ENCODE measurements at places on chromosomes 7 and 10.

DNA sequence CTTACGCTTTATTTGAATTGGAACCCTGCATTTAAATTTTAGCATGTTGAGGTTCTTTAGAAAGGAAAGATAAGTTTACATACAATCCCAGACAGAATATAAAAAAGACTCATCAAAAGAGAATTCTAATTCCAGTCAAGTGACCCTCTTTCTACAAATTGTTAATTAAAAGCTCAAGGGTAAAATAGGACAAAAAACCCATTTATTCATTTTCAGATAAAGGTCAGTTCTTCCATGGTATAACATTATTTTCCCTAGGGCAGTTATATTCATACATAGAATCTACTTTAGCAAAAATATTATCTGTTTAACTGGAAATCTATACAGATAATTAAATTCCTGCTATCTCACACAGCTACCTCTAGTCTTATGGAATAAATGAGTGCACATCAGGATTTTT is 137.5 kb upstream of the LAMB4 start:
- DNase-seq, result no peak

- DNase-seq, result peak; percentile 27
These were observed 15.3 kb downstream of the SFRP4 start for GRCh38 chr7:37901236-37901827.

- DNase-seq, result no peak
These were observed 60.9 kb downstream of the TCERG1L start for GRCh38 chr10:131250454-131251145.

- DNase-seq, result no peak
These were observed 23.8 kb downstream of the ELN start for GRCh38 chr7:74051629-74052410.

- DNase-seq, result peak; percentile 21
These were observed 139.4 kb downstream of the MAD1L1 start for GRCh38 chr7:2093215-2093842.

DNA sequence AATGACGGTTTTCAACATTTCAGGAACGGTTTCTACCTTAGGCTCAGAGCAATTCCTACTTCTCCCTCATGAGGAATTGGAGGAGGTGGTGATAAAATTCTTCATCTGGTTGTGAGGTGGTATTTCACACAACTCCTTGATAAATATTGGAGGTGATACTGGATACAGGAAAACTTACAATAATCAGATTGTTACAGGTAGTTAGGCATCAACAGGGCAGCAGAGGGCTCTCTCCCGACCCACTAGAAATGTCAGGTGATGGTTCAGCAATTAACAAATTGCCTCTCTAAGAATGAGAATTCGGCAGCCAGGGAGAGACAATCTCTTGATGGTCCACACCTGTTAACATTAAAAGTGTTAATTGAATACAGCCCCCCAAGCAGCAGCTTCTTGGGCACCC is 22.6 kb downstream of the ZNF786 start:
- DNase-seq, result no peak

- DNase-seq, result no peak
These were observed 97.3 kb downstream of the CDK6 start for GRCh38 chr7:92739091-92739490.

DNA sequence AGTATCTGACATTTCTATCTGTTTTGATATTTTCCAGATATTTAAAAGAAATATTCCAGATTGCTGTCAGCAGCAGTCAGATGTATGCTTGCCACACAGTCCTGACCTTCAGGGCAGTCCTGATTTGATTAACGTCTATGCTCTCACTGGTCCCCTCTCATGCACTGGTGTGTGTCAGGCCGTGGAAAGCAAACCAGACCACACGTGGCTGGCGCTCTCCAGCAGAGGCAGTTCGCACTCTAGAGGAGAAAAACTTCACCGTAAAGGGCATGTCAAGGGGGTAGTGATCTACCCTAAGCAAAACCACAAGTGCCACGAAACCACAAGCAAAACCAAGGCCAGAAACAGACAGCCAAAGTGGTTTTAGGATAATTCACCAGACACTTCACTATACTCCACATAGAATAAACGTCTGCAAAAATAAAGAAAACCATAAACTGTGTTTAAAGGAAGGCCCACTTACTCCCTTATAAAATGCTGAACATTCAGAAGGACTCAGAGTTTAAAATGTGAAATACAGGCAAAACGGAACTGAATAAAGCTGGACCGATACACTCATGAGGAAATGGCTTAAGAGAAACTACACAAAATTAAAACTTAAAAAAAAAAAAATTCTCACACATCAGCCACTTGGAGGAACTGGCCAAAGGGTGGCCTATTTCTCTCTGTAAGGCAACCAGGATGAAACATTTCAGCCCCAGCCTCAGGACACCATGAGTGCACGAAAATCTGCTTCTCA is 26.4 kb downstream of the PARP12 start:
- no peak for DNase-seq

- DNase-seq, result peak; percentile 21
These were observed 32.1 kb upstream of the A1CF start for GRCh38 chr10:50917486-50917885.

DNA sequence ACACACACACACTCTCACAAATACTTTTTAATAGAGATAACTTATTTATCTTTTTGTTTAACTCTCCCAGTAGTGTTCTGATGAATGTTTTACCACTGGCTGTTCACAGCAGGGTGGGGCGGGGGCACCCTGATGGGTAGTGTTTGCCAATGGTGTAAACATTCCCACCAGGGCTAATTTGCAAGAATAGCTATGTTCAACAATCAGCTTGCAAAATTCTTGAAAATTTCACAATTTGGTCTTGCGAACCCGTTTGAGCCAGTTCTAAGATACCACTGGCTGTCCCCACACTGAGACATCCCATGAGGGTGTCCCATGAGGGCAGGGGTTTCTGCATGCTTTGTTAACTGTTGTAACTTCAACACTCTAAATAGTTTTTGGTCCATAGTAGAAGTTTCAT is 348.5 kb downstream of the CXCL12 start:
- peak; percentile 56 for DNase-seq

- peak; percentile 18 for DNase-seq
These were observed 2.0 kb downstream of the CYP26C1 start for GRCh38 chr10:93062514-93063143.

- DNase-seq, result no peak
These were observed 613.8 kb downstream of the ZWINT start for GRCh38 chr10:55747244-55747643.

DNA sequence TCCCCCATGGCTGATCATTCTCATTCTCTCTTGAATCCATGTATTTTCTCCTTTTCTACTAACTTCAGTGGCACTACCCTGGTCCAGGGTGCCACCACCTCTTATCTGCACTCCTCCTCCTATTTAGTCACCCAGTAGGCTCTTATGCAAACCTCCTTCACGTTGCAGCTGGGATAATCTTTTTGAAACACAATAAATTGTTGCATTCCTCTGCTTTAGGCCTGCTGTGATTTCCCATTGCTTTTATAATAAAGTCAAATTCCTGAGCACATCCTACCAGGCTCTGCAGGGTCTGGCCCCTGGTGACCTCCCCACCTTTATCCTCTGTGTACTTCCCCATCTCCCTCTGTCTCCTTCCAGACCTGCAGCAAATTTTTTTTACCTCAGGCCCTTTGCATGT is 112.7 kb upstream of the KIAA1217 start:
- no peak for DNase-seq

DNA sequence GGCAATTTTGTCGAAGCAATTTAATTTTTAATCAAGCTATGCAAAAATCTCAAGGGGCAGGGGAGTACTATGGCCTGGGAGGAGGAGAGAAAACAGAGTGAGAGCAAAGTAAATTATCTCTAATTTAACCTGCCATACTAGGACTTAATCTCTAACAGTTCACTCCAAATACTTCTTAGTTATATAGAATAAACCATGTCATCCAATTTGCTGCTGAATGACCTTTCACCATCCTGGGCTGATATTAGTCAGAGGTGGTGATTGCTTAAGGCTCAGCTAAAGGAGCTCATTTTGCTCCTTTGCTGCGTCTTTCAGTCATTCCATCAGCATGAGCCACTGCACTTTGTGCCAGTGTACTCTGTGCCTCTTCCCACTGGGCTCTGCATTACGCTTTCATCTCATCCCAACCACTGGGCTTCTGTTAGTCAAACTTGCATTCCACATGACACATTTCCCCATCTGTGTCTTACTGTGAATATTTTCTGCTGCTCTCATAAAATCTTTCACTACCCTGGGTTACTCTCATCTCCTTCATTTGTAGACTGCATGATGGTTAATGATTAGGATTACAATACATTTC is 84.3 kb downstream of the CD36 start:
- DNase-seq, result peak; percentile 99

- DNase-seq, result no peak
These were observed 1.3 kb upstream of the SCRN1 start for GRCh38 chr7:29990931-29991330.

GRCh38 chr7:86765931-86766330 is 122.2 kb downstream of the GRM3 start:
- DNase-seq, result no peak

GRCh38 chr10:59814878-59815277 is 61.6 kb upstream of the MRLN start:
- no peak for DNase-seq

DNA sequence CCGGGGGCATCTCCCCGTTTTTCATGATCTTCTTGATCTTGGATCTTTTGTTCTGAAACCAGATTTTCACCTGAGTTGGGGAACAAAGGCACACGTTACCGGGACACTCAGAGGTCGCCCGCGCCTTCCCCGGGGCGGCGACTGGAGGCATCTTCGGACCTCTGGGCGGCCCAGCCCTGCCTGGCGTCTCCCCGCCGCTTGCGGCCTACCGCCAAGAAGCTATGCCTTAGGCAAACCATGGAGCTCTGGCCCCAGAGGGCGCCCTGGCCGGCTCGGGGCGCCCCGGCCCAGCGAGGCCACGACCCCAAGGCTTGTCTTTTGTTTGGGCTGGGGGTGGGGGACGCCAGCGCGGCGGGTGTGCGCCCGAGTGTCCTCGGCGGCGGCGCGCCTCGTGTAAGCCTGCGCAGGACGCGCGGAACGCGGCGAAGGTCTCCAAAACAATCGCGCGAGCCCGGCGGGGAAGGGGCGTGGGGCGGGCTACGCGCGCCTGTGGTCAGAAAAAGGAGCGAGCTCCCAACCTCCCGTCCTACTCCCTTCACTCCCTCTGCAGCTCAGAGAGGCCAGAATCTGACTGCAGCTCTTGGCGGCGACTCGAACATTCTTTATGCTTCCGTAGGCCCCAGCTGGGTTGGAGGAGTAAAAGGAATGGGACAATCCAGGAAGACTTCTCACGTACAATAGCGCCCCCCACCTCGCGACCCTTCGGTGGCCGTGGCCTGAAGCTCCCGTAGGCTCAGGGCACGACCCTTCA is 3.5 kb downstream of the DLX5 start:
- DNase-seq, result no peak

DNA sequence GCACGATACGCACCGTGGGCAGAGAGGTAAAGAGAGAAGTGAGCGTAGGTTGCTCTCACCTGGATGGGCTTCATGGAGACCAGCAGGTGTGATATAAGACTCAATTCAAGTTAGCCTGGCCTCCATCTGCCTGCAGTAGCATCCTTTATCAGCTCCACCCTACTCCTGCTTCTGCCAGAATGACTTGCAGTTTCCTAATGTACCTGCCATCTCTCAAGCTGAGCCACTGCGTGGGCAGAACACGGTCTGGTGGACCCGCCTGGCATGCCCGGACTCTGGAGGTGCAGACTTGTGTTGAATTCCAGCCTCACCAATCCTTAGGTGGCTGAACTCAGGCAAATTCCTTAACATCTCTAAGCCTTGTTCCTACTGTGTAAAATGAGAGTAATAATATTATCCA is 64.3 kb downstream of the STEAP1B start:
- no peak for DNase-seq

DNA sequence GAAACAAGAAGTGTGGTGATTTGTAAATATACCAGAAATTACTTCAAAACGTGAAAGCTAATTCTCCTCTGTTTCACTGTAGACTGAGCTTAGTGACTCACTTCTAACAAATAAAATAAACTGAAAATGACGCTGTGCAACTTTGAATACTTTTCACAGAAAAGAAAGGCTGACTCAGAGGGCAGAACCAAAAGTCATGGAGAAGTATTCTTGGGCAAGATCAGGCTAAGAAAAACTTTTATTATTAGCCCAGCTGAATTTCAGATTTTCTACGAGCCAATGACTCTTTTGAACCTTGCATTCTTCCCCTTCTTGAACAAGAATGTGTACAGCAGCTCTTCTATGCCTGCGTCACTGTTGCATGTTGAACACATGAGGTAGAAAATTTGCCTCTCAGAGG is 527.3 kb upstream of the GHITM start:
- no peak for DNase-seq

GRCh38 chr7:102061354-102061945 is 225.2 kb upstream of the SH2B2 start:
- no peak for DNase-seq

DNA sequence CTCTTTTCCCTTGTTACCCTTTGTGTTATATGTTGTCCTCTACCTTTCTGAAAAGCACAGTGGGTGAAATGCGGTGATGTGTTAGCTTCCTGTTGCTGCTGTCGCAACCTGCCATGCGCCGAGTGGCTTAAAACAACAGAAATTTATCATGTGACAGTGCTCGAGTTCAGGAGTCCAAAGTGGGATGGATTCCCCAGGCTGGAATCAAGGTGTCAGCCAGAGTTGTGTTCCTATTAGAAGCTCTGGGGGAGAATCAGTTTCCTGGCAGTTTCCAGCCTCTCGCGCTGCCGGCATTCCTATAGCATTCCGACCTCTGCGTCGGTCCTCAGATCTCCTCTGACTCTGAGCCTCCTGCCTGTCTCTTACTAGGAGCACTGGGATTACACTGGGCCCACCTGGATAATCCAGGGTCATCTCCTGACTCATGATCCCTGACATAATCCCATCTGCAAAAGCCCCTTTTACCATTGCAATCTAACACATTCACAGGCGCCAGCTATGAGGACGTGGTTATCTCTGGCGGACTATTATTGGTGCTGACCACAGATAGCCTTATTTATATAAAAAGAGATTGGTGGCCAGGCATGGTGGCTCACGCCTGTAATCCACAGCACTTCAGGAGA is 207.5 kb downstream of the CUX1 start:
- no peak for DNase-seq

DNA sequence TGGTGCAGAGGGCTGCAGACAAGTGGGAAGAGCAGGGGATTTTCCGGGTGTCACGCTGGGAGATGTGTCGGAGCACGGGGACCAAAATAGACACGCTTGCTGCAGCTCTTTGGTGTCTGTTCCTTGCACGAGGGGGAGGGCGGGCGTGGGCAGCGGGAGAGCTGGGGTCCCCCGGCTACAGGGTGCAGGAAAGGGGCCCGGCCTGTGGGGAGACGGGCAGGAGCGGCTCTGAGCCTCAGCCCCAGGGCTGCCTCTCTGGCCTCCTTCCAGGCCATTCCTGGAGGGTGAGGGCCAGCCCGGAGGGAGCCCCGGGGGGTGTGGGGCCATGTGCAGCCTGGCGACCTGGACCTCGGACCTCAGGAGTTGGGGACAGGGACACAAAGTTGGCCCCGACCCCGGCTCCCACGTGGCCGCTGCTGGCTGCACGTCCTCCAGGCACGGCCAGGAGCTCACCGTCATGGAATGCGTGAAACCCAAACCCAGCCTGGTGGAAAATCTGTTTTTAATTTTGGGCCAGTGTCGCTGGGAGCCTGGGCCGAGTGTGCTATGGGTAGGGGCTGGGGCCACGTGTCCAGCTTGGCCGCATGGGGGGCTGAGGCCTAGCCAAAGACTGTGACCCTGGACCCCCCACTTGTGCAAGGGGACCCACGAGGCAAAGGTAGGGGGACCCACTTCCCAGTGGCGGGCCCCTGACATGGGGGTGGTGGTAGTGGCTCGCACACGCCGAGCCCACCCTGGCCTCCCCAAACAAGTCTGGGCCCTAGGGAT is 6.6 kb downstream of the TTYH3 start:
- peak; percentile 76 for DNase-seq

- DNase-seq, result no peak
These were observed 42.5 kb downstream of the PRKAG2 start for GRCh38 chr7:151834271-151835035.
